SK-N-MC (cell line): ENCODE measurements at places on chromosomes 5 and 9.

DNA sequence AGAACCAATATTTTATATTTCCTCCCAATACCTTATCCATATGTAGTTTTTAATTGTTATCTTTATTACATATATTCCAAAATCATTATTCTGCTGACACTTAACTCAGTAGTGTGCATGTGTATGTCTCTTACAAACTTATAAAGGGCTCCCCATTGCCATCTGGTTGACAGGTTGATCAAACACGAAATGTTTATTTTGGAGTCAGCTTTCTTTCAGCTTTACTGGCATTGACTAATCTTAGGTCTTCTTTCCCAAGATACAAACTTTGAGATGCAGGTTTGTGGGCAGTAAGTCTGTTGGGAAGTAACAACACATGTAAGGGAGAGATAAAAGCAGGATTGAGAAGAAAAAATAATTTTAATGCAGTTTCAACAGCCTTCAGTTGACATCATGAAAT lies 716.0 kb upstream of the CHD1 start:
- no peak for DNase-seq

GRCh38 chr9:11551106-11551505 lies 938.3 kb upstream of the PTPRD start:
- DNase-seq = no peak

GRCh38 chr9:23841304-23841703 lies 15.3 kb upstream of the ELAVL2 start:
- no peak for DNase-seq

- DNase-seq = no peak
Observed at GRCh38 chr9:82404196-82404870, 415.8 kb downstream of the SPATA31D1 start.

GRCh38 chr5:143199843-143200242 lies 203.6 kb downstream of the NR3C1 start:
- no peak for DNase-seq
